Cardiac fibroblast (primary cell): ENCODE measurements at places on chromosomes 1 and 21.

GRCh38 chr1:73009311-73009710 is 727.0 kb upstream of the NEGR1 start:
- no peak for DNase-seq

GRCh38 chr21:30340714-30341573 is 3.5 kb upstream of the KRTAP27-1 start:
- DNase-seq, result peak; percentile 61

- DNase-seq, result peak; percentile 30
These were observed 229.7 kb upstream of the TMEM51 start for GRCh38 chr1:14923727-14924452.

- no peak for DNase-seq
These were observed 19.6 kb upstream of the TARBP1 start for GRCh38 chr1:234498448-234499118.

DNA sequence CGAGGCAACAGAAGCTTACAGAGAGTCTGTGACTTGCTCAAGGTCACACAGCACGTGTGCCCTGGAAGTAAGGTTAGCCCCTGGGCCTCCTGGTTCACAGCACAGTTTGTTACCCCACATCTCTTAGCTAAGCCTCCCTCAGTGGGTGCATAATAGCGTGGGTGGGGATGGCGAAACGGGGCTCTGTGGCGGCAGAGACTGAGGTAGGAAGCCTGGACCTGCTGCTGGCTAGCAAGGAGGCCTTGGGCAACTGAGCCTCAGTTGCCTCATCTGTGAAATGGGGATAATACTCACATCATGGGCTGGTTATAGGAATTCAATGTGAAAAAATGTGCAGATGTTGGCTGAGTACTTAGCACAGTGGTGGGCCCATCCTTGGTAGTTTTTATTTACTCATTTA is 596 bp downstream of the PADI4 start:
- DNase-seq, result no peak

DNA sequence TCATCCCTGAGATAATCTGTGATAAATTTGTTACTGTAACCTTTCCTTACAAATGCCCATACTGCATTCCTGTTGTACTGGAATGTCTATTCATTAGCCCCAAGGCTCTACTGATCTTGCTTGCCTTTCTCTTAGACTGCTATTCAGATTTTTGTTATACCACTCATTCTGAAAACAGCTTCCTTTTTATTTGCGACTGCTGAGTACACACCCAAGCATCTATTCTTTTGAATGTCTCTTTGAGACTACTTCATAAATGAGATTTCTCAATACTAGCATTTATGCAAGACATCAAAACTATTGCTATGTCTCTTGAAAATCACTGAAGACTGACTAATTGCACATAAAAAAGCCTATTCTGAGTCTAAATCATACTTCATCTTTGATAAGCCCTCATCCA is 38.6 kb downstream of the DENND1B start:
- DNase-seq, result peak; percentile 4

DNA sequence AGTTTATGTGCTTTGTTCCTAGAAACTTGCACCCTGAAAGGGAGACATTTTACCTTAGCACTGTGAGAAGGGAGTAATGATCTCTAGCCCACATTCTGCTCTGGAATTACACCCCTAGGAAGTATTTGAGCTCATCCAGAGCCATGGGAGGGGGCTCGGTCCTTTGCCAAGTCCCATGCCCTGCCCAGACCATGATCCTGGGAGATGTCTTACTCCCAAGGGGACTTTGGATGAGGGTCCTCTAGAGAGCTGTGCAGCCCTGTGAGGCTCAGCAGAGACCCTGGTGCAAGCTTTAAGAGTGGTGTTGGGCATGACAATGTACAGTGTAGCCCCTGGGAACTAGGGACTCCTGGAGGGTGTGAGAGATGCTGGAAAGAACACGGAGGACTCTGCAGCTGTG is 241.4 kb downstream of the HHAT start:
- DNase-seq, result no peak

DNA sequence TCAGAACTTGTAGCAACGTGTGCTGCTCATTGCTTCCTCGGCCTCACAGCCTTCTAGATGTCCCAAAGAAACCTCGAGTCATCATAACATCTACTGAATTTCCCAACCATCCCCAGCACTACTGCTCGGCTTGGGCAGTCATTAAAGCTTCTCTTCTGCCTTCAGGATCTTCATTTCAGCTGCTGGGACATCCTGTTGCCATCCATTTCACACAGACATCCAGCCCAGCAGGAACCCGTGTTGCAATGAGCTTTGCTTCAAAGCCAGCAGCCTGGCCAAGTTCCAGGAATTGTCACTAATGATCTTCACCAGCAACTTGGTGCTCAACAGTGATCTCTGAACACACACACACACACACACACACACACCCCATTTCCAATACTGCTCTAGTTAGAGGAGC is 18.5 kb downstream of the WLS start:
- DNase-seq, result peak; percentile 89

- DNase-seq, result no peak
These were observed 103.2 kb upstream of the VANGL1 start for GRCh38 chr1:115538579-115538978.

GRCh38 chr1:154943649-154944400 is 7.3 kb upstream of the PMVK start:
- DNase-seq, result peak; percentile 42

- DNase-seq, result peak; percentile 42
These were observed 65.5 kb downstream of the ITSN1 start for GRCh38 chr21:33707846-33708245.

DNA sequence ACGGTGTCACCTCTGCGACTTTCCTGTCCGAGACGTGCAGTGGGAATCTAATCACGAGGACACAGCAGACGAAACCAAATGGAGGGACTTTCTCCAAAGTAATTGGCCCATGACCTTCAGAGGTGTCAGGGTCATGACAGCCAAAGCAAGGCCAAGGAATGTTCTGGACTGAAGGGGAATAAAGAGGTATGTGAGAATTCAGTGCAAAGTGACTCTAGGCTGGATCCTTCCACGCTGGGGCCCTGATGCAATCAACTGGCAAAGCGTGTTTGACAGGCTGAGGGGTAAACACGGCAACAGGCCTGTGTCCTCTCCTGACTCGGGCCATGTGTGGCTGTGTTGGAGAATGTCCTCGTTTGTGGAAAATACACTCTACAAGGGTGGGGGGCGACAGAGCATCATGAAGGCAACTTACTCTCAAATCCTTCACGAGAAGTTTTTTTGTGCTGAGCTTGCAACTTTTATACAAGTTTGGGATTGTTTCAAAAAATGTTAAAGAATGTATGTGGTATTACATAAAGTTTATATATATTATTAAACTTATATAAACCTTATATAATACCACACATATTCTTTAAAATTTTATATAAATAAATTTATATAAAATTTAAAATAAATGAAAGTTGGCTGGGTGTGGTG is 1.7 kb downstream of the CFAP74 start:
- DNase-seq, result no peak

- no peak for DNase-seq
These were observed 206.1 kb downstream of the KAZN start for GRCh38 chr1:14804626-14805025.

DNA sequence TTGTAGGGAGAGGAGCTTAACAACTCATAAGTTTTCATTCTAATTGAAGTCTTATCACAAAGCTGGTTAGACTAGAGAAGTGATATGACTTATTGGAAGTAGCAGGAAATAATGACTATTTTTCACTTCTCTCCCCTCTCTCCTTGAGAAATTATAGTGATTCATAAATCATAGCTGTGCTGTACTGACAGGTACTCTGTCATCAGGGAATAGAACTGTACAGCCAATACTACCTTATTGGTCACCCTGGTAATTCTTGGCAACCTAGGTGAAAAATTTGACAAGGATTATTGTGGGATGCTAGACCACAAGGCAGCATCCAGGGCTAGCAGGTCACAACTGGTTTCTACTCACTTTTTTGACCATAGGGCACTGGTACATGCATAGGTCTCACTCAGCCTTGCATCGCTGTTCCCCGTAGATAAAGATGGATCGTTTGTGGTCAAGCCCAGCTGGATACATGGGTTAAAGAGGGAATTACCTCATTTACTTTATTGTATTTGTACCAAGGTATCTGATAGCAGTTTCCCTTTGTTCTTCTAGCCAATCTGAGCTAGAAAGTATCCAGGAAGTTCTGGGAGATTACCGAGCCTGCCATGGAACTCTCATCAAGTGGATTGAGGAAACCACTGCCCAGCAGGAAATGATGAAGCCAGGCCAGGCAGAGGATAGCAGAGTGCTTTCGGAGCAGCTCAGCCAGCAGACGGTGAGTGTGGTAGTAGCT is 113.6 kb downstream of the MACF1 start:
- peak; percentile 73 for DNase-seq

GRCh38 chr1:59361766-59362165 is 64.9 kb downstream of the FGGY start:
- DNase-seq, result peak; percentile 42

DNA sequence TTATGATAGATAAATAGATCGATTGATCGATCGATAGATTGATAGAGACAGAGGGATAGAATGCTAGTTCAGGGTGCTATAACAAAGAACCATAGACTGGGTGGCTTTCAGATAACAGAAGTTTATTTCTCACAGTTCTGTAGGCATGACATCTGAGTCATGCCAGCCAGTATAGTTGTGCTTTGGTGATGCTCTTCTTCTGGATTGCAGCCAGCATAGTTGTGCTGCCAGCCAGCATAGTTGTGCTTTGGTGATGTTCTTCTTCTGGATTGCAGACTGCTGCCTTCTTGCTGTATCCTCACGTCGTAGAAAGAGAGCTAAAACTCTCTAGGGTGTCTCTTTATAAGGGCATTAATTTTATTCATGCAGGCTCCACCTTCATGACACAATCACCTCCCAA is 860.8 kb downstream of the BRINP3 start:
- DNase-seq, result peak; percentile 56

DNA sequence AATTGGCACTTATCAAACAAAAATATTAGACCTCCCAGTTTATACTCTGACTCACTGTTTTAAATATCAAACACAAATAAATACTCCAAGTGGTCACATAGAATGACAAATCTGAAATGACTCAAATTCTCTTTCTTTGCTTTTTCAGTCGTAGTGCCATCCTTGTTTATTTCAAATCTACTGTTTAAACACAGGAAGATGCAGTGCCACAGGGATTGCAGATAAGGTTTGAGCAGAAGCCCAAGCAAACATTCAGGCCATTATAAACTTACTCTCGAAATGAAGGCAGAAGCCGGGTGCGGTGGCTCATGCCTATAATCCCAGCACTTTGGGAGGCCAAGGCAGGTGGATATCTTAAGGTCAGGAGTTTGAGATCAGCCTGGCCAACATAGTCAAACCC is 255.4 kb upstream of the PLXNA2 start:
- no peak for DNase-seq

- no peak for DNase-seq
These were observed 93.0 kb downstream of the ODF2L start for GRCh38 chr1:86303041-86303690.

DNA sequence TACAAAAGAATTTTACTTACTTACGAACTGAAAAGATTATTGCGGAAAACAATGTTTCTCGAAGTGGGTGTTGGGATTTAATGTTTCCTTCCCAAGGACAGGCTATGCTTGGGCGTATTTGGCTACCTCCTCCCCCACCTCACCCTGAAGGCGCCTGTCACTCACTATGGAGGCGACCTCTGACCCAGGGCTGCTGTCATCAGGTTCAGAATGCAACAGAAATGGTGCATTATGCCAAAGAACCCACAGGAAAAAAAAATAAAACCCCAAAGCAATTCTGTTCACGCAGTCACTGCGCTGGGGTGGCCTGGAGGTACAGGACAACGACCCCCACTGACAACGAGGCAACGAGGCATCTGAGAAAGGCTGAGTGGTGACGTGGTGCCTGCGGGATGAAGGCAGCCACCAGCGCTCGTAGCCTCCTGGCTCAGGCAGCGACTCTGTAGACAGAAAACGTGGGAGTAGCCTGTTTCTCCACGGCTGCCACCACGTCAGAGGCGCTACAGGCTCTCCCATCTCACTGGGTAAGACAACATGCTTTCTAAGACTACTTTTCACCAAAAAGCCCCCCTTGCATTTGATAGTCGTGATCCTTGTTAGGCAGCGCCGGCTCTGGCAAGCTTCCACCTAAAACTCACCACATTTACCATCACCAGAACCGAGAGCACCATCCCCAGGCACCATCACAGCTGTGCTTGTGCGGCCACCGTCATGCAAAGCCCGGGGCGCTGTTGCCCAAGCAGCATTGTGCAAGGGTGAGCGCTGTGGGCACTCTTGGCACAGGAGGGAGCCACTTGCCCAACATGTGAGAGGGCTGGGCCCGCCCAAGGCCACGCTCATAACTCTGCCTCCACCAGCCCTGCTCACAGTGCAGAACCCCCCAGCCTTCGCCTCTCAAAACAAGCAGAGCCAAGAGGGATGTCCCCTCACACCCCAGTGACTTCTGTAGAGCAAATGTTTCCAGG is 14.3 kb downstream of the NADK start:
- DNase-seq, result no peak
